ENCODE measurements at places on chromosomes 7 and 10. TPM values are rescaled to one million over a fixed set of nuclear protein-coding genes. Genes with fewer than 3 reads are reported as not detected.

GRCh38 chr10:120426306-120426705 is 30.7 kb upstream of the PLPP4 start:
- no peak for DNase-seq

Gene KIF20B
- 10.9 TPM for total RNA-seq

DNA sequence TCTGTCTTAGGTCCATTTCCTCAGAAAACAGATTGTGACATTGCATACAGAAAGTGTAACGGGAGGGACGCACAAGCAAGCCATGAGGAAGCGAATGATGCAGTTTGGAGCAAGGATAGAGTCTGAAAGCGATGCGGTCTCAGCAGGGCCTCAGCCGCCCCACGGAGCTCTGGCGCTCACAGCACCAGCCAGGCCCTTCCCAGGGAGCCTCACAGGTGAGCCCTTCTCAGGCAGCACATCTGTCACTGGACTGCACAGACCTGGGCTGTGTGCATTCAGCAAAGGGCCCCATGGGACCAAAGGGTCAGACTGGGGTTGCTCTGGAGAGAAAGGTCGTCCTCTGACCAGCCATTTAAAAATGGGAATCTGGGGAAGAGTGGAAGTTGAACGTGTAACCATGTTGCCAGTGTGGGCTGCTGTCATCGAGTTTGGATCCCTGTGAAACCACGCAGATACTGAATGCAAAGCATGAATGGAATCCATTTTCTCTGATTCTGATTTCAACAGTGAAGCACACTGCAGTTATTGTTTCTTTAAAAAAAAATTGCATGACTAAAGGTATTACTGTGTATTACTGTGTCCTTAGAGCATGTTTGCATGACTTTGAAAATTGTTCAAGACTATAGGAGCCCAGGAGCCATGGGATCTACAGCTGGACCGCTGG is 350.0 kb upstream of the AKR1E2 start:
- no peak for DNase-seq

GRCh38 chr7:2180081-2180480 is 52.7 kb downstream of the MAD1L1 start:
- DNase-seq: no peak

DNA sequence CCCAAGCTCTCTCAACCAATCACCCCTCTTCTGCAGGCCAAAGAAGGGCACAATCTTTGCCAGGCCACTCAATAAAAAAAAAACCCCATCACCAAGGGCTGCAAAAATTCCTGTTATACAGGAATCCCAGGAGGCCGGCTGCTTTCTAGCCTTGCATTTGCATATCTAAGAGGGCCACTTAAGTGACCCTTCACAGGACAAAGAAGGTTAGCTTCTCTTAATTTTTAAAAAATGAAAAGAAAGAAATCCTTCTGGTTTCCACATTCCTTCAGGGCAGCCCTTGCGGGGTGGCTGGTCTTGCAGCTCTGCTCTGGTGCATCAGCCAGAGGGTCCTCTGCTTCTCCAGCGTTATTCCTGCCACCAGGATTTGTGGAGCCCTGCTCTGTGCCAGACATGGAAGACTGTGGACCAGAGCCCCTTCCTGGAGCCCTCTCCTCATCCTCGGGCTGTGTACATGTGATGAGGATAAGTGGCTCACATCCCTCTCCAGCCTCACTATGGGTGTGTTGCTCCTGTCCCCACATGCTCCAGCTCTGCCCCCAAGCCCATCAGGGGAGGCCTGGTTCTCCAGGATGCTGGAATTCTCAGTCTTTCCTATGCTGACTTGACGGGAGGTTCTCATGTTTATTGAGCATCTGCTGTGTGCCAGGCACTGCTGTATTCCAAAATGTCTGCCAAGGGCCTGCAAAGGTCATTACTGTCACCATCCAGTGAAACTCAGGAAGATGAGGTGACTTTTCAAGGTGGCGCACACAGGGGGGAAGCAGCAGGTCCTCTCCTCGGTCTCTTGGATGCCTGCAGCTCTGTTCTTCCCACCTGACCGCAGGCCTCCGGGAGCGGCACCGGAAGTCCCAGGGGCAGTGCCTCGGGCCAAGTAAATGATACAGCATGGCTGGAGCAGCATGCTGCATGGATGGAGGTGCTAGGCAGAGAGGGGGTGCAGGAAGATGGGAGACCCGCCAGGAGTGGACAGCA is 67.7 kb downstream of the ARHGAP22 start:
- no peak for DNase-seq

Data from tongue (tissue), 3 donors.